NCI-H1417 (cell line): ENCODE measurements at places on chromosomes 3 and 15.

DNA sequence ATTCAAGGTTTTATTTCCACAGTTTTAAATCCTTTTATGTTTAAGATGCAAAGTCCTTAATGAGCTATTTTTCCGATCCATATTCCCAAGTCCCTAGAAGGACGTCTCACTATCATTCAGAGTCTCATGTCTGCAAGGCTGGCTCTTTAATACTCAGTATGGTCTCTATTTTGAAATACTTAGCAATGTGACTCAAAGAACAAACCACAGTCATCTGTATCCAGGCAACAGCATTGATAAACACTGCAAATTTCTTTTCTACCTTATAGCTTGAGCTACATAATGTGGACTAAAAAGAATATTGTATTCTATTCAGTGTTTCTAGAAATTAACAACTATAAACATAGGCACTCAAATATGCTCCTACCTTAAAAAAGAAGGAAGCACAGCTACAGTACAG, 588.3 kb upstream of the NAALADL2 start:
- DNase-seq = peak; percentile 22

DNA sequence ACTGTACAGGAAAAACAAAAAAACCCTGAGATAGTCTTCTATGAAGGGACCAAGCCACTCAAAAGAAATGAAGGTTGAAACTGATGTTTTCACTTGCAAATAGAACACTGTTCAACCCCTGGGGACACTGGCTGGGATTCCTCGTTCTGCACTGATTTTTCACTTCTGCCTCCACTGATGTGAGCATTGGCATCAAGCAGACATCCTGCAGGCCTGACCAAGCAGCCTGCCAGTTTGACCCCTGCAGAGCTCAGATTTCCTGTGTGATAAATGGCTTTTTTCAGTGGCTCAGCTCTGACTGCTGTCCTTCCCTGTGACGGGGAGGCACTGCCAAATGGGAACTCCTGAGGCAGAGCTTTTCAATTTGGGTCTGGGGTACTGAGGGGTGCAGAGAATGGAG, 50.0 kb downstream of the RASGRP1 start:
- DNase-seq = no peak

- DNase-seq = no peak
Observed at GRCh38 chr3:190780524-190780923, 82.0 kb downstream of the GMNC start.

DNA sequence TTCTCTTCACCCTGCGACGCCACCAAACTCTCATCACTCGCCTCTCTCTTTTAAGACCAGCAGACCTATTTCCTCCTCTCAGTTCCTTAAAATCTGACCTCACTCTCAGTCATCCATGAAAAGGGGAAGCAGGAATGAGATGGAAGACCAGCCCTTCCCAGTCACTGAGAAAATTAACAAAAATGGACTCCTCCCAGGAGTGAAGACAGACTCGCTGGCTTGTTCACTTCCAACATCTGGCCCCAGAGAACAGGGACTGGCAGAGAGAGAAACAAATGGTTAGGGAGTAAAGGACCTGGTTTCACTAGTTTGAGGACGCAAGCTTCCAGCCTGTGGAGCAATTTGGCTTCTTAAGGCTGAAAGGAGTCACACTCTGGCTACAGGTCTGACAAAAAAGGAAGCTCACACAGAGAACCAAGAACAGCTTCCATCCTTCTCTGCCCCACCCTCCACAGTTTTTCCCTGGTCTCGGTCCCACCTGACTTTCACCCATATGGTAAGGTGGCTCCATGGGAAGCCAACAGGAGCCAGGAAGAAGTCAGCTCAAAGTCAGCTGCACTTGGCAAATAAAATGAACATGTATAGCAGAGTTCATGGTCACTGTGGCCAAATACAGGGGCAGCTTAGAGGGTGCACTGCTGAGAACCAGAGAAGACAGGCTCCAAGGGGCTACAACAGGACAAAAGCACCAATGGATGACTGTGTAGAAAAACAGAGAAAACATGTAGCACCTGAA, 57.2 kb downstream of the ITGB5 start:
- no peak for DNase-seq

GRCh38 chr15:50144341-50145120, 25.5 kb upstream of the ATP8B4 start:
- no peak for DNase-seq

DNA sequence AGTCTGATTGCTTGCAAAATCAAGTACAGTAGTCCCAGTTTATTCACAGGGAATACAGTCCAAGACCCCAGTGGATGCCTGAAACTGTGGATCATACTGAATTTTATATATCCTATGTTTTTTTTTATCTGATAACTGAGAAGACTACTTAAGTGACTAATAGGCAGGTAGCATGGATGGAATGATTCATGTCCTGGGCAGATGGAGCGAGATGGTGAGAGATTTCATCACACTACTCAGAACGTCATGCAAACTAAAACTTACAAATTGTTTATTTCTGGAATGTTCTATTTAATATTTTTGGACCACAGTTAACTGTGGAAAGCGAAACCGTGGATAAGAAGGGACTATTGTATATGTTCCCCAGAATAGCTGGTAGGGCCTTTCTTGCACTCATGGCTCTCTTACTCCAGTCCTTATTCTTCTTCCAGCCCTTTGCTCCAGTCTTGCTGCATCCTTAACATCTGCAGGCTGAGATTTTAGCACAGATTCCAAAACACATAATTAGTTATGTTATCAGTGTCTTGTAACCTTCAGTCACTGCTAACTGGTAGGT, 290.0 kb downstream of the ADAMTSL3 start:
- no peak for DNase-seq

DNA sequence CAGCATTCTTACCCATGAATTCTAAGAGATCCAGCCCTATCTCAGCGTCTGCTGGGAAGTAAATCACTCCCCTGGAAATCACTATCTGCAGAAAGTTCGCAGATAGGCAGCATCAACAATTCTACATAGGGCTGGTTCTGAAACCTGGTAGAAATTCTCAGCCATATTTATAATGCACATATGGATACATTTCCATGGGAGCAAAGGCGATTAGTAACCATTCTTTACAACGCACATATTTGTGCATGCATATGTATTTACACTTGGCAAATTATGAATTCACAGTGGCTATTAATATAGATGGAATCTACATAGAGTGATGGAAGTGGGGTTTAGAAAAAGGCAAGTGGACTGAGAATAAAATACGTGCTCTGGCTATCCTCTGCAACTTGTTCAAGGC, 128.0 kb upstream of the FOXB1 start:
- DNase-seq = no peak

GRCh38 chr15:99321468-99321867, 70.2 kb downstream of the LRRC28 start:
- no peak for DNase-seq

DNA sequence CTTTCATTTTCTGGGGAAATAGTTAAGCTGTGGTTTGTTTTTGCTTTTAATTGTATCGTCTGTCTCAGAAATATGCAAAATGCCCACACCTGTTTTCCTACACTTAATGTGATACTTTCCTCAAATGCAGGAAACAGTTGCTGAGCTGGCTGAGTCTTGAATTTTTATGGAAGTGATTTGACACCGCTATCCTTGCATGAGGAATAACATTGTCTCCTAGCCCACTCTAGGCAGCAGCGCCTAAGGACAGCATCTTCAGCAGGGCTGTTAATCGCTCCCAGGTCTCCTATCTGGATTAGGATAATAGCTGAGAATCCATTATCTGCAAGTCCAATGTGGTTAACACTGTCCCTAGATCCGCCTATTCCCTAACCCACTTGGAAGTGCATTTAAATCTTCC, 132.6 kb upstream of the NR2E3 start:
- DNase-seq = no peak

GRCh38 chr15:63178034-63178433, 11.4 kb upstream of the RAB8B start:
- peak; percentile 50 for DNase-seq

DNA sequence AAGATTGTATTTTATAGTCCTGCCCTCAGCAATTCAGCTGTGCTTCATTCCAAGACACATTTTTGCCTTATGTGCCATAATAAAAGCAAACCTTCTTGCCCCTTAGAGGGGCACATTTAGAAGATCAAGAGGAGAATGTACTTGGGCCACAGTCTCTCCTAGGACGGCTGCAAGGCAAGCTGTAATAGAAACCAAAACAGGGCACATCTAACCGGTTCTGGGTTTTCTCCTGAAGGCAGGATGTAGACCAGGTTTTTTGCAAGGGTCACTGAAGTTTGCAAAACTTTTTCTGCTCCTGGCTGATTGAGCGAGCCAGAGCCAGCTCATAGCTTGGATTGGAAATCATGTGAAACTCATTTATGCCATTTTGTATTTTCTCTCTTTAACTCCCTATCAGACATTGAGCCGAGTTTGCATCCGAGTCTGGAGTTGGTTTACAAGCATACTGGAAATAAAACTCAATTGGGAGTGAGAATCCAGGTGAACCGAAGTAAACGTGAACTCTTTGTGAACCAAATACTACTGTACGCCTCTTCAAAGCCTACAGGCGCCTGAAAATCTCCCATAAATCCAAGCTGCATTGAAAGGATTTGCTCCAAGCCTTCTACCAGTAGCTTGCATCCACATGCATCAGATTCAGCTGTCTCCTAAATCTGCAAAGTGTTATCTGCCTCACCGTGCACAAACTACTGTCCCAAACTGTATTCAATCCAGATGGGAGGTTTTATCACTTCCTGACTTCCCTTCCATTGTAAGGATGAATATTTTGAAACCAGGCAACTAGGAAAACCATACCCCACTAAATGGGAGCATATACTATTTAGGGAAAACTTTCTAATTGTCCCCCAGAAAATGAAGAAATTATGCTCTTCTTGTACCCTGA, 60.9 kb upstream of the TSC22D2 start:
- DNase-seq = no peak

DNA sequence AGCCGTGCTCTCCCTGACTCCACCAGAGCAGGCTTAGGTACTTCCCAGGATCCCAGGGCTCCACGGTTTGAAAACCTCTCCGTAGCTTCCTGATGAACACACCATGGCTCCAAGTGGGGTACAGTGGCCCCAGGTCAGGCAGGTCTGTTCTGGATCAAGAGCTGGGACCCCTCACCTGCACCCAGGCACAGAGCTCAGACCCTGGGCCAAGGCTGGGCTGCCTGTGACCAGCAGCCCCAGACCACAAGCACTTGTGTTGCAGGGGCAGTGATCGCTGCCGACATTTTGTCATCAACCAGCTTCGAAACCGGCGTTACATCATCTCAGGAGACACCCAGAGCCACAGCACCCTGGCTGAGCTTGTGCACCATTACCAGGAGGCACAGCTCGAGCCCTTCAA, 5.3 kb downstream of the SH2D7 start:
- no peak for DNase-seq

DNA sequence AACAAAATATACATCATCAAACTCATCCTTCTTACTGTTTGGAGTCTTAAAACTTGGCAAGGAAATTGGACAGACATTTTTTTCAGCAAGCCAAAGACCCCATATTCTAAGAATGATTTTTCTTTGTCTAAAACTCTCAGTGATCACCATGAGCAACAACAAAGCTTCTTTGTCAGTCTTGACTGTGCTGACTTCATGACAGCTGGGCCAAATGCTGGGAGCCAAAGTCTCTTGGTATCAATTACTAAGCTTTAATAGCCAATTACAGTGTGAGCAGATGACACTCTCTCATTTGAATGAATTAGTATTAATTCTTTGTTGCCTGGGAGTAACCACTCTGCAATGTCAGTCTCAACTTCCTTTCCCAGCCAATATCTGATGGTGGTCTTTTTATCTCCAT, 48.1 kb upstream of the GK5 start:
- no peak for DNase-seq

DNA sequence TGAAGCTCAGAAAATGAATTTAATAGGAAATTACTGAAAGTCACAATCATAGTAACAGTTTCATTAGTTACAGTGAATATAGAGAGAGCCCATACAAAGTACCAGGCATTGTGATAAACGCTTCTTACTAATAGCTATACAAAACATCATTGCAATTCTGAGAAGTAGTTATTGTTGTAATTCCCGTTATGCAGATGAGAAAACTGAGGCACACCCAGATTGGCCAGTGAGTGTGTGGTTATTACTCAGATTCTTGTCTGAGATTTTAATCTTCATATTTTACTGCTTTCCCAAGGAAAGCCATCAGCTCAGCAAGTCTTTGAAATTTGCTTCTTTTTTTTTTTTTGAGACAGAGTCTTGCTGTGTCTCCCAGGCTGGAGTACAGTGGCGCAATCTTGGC, 14.3 kb downstream of the FLNB start:
- DNase-seq = no peak

- DNase-seq = no peak
Observed at GRCh38 chr3:56422316-56422715, 46.0 kb downstream of the ERC2 start.

DNA sequence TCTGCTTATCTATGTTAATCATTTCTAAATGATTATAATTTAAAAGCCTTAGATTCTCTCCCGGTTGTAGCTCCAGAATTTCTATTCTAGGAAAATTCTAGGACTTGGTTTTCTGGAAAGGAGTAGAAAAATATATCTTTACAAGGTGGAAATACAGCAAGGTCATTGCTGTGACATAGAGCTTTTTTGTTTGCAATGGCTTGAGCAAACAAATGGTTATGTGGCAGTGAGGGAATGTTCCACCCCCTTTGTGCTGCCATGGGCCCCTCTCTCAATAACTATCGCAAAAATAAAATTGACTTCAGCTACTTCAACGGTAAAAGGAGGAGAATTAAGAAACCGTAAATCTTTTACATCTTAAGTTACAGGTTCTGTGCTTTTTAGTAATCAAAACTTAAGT, 517.1 kb downstream of the EPHA3 start:
- no peak for DNase-seq

- DNase-seq = no peak
Observed at GRCh38 chr15:73965094-73965757, 26.9 kb downstream of the STOML1 start.

- no peak for DNase-seq
Observed at GRCh38 chr3:194615226-194615625, 18.0 kb downstream of the TMEM44 start.

- DNase-seq = no peak
Observed at GRCh38 chr3:191282251-191283185, 46.7 kb upstream of the CCDC50 start.

- no peak for DNase-seq
Observed at GRCh38 chr3:58398669-58399333, 34.8 kb downstream of the PDHB start.
